Activated CD8-positive, alpha-beta T cell treated with anti-CD3 and anti-CD28 coated beads for 36 hours (primary cell): ENCODE measurements at places on chromosomes 5 and 9. TPM values are rescaled to one million over a fixed set of nuclear protein-coding genes. Genes with fewer than 3 reads are reported as not detected.

GRCh38 chr5:10539687-10539998 is 24.2 kb upstream of the ANKRD33B start:
- DNase-seq, result no peak

- DNase-seq, result no peak
These were observed 8.1 kb downstream of the CATSPER3 start for GRCh38 chr5:134975843-134976242.

DNA sequence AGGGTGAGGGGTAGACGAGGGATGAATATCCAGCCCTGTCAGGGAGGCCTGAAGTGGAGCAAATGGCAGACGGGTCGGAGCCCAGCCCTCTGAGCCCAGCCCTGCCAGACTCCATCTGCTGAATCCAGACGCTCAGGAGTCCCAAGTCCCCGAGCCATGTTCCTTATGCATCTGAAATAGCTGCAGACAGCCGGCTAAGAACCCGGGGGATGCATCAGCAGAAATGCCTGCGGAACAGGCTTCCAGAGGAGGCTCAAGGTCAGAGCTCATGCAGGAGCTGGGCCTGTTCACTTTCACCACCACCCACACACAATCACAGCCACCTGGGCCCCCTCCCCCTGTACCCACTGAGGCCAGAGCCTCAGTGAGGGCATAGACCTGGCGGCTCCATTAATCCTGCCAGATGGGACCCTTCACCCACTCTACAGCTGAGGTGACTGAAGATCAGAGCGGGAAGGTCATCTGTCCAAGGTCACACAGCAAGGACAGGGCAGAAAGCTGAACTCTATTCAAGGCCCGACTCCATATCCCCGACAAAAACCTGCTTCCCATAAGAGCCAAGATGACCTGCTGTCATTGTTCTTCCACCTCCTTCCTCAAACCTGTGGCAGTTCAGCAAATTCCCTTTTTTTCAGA is 24.4 kb upstream of the AKNA start:
- no peak for DNase-seq

DNA sequence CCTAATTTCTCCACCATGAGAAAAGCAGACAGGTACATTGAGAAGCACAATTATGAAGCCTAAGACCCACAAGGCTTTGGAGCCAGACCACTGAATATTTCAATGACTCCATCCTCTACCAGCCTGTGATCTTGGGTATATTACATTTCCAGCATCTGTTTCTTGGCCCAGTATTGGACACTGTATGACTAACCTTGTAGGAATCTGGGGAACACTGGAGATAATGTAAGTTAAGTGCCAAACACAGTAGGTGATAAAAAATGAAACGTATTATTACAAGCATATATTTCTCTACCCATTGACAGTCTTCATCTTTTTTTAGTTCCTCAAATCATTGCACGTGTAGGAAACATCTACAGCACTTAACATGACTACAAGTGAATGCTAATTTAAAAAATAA is 28.6 kb upstream of the FEM1C start:
- DNase-seq, result no peak

DNA sequence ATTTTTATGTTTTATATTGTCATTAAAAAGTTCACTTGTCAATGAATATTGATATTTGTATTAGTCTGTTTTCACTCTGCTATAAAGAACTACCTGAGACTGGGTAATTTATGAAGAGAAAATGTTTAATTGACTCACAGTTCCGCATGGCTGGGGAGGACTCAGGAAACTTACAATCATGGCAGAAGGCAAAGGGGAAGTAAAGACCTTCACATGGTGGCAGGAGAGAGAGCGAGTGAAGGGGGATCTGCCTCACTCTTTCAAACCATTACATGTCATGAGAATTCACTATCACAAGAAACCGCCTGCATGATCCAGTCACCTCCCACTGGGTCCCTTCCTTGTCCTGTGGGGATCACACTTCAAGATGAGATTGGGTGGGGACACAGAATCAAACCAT is 27.4 kb downstream of the SRD5A1 start:
- no peak for DNase-seq

Gene C5orf58
- total RNA-seq, result not detected

- no peak for DNase-seq
These were observed 249.6 kb downstream of the AOPEP start for GRCh38 chr9:94976077-94976476.
